ENCODE measurements at places on chromosomes 1 and 21.

DNA sequence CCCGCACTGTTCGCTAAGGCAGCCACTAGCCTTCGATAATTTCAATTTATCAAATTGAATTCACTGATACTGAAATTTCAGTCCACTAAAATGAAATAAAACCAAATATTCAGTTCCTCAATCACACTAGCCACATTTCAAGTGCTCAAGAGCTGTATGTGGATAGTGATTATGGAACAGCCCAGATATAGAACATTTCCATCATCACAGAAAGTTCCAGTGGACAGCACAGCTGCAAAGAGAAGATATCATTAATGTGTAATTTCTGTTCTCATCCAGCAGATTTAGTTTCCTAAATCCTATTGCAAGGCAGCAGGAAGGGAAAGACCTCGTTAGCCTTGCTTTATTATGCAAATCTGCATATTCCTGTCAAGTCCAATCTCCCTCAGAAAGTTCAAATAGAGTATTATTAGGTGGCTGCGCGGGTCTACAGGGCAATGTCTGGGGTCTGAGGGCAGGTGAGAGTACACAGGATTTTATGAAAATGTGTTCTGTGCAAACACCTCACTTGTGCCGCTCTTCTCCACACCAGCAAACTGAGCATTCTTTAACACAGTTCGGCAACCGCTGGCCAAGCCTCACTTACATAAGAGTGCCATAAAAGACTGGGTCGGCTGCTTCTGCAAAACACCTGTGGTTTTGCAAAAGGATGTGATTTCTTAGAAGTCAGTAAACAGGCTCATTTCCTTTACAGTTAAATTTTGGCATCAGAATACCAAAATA, 22.4 kb downstream of the CAPZB start:
- no peak for DNase-seq

- DNase-seq, result no peak
Observed at GRCh38 chr1:85328713-85329397, 52.4 kb upstream of the BCL10 start.

- no peak for DNase-seq
Observed at GRCh38 chr21:17451364-17451891, 61.4 kb upstream of the CXADR start.

GRCh38 chr1:33169290-33170055, 12.4 kb downstream of the TRIM62 start:
- no peak for DNase-seq

GRCh38 chr1:184858288-184858687, 103.6 kb upstream of the EDEM3 start:
- no peak for DNase-seq

DNA sequence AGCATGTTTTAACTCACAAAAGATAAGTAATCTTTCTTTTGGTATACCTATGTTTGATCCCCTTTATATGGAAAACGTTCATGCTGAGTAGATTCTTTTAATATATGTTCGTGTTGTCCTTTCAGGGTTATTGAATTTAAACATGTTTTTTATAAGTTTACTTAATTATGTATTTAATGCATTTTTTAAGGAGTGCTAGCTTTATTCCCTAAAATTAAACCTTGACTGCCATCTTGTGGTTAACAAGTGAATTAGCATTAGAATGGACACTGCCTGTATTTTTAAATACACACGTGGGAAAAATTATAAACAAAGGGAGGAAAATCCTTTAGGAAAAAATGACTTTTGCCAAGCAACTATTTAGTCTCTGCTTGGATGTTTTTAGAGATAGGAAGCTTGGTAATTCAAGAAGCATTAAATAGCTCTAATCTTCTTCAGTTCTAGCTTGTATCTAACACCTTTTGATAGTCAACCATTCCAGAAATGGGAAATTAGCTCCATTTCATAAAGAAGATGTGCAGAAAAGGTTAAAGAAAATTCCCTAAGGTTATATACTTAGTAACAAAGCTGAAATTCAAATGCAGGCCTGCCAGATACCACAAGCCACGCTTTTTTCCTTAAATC, 43.0 kb downstream of the UBE2U start:
- DNase-seq, result no peak

DNA sequence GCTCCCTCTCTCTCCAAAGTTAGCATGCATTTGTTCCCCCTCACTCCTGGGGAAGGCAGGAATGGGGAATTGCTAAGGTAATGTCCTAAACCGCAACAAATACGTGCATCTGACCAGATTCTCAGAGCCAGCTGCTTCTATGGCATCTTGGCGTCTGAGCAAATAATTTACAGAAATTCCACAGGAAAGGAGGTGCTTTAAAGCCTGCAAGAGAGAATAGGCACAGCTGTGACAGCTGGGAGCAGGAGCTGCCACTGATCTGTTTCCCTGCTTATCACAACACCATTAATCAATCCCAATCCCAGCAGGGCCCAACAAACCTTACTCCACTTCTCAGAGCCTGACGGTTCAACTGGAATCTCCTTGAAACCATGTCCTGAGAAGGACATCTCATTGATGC, 83.5 kb upstream of the ZNF281 start:
- no peak for DNase-seq

DNA sequence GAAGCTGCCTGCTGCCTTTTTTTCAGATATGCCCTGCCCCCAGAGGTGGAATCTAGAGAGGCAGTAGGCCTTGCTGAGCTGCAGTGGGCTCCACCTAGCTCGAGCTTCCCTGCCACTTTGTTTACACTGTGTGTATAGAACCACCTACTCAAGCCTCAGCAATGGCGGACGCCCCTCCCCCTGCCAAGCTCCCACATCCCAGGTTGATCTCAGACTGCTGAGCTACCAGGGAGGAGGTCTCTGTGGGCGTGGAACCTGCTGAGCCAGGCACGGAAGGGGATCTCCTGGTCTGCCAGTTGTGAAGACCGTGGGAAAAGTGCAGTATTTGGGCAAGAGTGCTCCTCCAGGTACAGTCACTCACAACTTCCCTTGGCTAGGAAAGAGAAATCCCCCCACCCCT, 65.1 kb downstream of the MSH4 start:
- DNase-seq, result no peak

GRCh38 chr1:110007046-110007830, 22.7 kb downstream of the AHCYL1 start:
- no peak for DNase-seq

DNA sequence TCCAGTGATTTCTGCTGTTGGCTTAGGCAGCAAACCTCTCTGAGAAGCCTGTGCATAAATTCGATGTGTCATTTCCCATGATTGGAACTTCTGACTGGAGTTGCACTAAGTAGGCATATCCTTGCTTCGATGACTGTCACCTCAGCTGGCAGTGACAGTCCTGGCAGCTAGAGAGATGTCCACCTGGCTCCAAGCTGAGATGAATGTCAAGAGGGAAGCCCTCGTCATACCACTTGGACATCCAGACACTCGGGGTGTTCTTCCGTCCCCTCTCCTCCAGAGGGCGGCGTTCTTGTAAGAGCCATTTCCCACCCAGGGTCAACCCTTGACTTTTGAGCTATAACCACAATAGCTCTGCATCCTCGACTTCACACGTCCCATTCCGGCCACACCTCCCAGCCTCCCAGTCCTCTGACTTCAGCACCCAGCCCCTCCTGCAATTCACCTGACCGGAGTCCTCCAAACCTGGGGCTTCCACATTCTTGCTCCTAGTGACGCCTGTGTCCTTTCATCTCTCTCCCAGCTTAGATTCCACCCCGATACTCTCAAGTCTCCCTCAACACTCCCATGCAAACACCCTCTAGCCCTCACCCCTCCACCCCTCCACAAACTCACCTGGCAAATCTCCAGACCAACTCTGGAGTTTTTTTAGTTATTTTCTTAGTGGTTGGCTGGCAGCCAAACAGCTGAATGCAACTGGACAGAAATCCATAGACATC, 17.3 kb downstream of the CA6 start:
- peak; percentile 62 for DNase-seq

- DNase-seq, result peak; percentile 89
Observed at GRCh38 chr21:42645211-42646075, 8.0 kb upstream of the PDE9A start.

GRCh38 chr1:5943343-5944124, 48.7 kb downstream of the NPHP4 start:
- no peak for DNase-seq

GRCh38 chr1:246492611-246493245, 14.4 kb downstream of the SMYD3 start:
- DNase-seq, result peak; percentile 82

DNA sequence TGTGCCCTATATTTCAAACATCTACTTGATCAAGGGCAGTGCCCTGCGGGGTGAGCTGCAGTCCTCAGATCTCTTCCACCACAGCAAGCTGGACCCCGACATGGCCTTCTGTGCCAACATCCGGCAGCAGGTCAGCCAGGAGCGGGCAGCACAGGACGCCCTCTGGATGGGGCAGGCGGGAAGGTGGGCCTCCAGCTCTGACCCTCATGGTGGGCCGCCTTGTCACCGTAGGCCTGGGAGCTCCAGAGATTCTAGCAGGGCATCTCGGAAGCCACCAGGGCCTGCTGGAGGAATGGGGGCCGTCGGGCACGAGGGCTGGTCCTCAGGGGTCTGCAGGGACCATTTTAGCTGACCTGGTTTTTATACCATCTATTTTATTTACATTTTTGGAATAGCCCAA, 15.6 kb upstream of the MFN2 start:
- no peak for DNase-seq

DNA sequence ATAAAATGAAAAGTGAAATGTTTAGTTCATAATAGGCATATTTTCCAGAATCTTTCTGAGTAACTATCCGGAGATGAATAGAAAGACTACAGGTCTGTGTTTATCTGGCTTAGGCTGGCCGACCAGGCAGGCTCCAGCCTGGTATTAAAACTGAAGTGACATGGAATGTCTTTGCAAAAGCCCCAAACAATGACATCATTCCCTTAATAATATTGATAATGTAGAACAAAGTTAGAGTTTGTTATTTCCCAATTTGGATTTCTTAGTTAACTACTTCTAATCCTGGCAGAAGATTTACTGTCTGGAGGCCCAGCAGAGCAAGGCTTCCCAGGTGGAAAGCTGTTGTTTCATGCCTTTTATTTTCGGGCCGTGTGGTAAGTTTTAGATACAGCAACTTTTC, 207.7 kb downstream of the GREM2 start:
- no peak for DNase-seq

- DNase-seq, result no peak
Observed at GRCh38 chr1:93775224-93775623, 93.6 kb upstream of the BCAR3 start.

DNA sequence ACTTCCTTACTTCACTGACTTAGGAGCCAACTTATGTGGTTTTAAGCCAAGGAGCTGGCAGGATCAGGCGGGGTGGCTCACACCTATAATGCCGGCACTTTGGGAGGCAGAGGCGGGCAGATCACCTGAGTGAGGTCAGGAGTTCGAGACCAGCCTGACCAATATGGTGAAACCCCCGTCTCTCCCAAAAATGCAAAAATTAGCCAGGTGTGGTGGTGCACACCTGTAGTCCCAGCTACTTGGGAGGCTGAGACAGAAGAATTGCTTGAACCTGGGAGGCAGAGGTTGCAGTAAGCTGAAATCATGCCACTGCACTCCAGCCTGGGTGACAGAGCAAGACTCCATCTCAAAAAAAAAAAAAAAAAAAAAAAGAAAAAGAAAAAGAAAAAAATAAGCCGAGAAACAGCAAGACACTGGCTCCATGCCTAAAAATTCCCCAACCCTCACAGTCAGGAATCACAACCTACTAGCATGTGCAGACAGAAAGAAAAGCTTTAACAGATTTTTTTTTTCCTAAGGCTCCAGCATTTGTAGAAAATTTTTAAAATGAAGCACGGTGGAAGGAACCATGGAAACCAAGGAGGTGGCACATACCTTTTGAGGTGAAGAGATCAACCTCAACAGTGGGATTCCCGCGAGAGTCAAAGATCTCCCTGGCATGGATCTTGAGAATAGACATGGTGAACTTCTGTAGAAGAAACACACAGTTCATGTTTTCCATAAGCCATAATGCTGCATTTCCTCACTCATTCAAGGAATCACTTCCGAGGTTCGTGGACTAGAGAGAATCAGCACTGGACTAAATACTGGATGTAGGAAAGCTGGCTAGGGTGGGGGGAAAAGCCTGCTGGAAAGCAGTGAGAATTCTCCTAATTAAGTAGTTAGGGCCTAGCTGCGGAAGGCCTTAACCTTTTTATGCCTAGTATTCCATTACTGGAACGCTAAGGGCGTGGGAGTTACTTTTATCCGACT, 4.0 kb downstream of the ENO1 start:
- no peak for DNase-seq

DNA sequence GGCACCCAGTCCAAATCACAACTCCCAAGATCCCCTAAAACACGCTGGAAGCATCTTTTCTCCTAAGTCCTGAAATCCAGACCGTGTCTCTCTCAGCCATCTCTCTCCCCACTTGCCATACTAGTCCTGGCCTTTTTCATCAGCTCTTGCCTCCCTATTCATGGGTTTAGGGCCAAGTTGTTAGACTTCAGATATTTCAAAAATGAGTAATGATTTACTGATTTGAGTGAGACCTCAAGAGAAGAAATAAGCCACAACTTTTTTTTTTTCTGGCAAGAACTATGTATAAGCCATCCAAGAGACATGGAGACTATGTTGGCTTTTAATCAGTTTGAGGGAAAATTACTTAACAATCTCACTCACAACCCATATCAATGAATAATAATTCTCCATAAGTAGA, 62.5 kb downstream of the TBX15 start:
- no peak for DNase-seq

- DNase-seq, result no peak
Observed at GRCh38 chr1:184604152-184604900, 150.3 kb downstream of the EDEM3 start.

GRCh38 chr1:87127581-87127980, 201.1 kb upstream of the LMO4 start:
- no peak for DNase-seq

DNA sequence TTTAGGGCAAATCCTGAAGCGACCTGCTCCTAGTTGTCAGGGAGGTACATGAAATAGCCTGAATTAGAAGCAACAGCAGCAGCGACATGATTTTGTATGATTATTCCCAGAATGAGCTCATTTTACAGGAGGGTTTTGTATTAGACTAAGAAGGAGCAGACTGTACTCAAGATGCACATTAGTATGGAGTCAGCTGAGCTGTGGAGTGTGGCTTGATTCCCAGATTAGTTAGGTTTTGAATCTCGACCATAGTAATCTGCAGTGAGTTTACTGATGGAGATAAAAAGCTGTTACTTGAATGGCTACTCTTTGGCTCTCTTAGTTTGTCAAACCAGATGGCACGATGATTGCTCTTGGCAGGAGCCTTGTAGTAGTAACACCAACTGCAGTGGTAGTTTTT, 143.1 kb downstream of the PHTF1 start:
- peak; percentile 21 for DNase-seq

GRCh38 chr21:38861989-38862683, 56.4 kb downstream of the ETS2 start:
- no peak for DNase-seq

DNA sequence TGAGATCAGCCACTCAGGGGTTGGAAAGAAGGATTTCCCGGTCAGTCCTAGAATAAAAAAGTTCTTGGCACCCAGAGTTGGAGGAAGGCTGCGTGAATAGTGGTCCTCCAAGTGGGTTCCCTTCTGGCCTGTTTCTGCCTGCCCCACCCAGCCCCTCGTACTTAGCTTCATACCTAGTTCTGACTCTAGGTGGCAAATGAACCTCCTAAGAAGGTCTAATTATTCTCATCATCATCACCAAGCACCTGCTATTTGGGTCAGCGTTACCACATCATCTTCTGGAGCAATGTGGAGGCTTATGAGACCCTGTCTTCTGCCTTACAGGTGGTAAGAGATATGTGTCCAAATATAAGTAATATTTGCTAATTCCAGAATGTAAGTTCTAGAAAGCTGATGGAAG, 35.9 kb upstream of the NFASC start:
- no peak for DNase-seq

GRCh38 chr1:6002714-6003501, 10.7 kb upstream of the NPHP4 start:
- peak; percentile 61 for DNase-seq
